ENCODE measurements at places on chromosomes 4 and X.

DNA sequence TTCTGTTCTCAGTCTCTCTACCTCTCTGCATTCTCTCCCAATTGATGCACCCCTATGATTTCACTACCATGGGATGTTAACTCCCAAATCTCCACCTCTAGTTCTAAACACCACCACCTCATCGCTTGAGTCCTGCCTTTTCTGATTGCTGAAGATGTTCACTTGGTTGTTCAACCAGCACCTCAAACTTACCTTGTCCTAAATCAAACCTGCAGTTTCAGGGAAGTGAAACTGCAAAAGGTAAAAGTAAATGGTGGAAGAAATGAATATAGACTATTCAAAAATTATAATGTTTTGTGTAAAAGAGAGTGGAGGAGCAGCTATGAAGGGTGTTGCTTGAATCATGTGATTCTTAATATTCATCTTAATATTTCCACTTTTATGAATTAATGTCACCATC is 91.0 kb downstream of the PDE5A start:
- no peak for DNase-seq

DNA sequence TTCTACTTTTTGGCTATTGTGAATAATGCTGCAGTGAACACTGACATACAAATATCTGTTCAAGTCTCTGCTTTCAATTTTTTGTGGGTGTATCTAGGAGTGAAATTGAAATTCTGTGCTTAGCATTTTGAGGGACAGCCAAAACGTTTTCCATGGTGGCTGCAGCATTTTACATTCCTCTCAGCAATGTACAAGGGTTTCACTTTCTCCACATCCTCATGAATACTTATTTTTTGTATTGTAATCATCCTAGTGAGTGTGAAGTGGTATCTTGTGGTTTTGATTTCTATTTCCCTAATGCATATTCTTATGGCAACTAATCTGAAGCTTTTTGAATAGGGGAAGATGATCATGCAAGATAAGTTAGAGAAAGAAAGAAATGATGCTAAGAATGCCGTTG is 40.3 kb downstream of the HSPA4L start:
- no peak for DNase-seq

DNA sequence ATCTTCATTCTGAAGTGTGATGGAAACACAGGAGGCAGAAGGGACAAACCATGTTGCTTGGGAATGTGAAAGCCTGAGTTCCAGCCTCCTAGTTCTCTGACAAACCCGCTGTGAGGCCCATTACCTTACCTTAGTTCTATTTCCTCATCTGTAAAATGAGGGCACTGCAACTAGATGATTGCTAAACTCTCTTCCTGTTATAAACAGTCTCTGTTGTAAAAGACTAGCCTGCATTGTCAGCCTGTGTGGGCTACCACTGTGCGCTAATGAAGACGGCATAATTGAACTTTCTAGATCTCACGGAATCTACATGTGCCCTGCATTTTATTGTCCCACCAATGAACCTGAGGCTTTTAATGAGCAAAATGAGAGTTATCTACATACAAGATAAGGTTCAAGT is 147.2 kb downstream of the AFF2 start:
- peak; percentile 5 for DNase-seq

DNA sequence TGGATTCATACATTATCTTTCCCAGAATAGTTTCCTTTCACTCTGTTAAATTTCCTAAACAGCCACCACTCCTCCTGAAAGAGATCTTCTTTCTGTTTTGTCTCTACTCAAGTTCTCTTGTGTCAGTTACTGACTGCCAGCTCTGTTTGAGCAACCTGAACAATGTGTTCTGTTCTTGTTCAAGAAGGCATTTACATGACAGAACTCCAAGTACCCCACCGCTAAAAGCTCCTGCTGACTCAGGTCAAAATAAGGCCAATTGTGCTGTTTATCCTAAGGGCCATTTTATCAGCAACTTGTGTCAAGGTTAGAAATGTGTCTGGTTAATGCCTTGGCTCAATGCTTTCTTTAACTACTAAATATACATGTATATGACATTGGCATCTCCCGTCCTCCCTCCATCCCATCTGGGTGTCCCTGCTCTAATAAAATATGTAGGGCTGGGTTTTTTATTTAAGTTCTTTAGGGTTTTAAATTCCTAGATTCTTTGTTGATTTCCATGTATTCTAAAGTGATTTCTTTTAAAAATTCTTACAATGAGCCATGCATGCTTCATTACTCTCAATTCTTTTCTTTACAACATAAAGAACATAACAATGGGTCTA is 144.3 kb upstream of the PAQR3 start:
- no peak for DNase-seq

DNA sequence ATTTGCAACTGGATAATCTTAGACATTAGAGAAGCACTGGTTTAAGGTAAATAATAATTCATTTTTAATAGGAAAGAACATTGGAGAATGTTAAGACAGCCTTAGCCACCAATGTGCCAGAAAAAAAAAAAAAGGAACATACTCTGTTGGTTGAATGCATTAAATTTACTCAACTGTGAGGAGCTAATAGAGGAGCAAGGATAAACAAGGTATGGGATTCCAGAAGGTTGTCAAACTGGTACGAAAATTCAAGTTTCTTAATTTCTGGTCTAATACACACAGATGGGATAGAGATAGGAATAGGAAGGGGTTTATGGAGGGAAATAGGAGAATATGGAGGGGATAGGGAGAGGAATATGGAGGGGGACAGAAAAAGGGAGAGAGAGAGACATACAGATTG is 1096.6 kb downstream of the ARAP2 start:
- DNase-seq: no peak

DNA sequence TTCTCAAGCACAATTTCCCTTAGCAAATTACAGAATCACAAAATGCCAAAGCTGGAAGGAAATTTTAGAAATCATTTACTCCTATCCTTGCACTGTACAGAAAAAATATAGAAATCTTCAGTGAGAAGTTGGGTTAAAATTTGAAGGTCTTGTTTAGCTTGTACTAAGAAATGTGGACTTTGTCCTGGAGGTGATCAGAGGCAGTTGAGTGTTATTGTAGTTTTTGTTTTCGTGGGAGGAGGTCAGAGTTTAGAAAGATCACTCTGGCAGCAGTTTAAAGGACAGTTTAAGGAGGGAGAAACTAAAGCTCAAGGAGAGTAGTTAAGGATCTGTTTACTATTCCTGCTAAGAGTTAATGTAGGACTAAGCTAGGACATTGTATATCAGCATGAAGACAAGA is 54.4 kb upstream of the CXorf51B start:
- DNase-seq: no peak

GRCh38 chr4:90670183-90670582 is 543.0 kb downstream of the CCSER1 start:
- DNase-seq: no peak

- DNase-seq: no peak
These were observed 34.1 kb upstream of the MXD4 start for GRCh38 chr4:2295900-2296442.

GRCh38 chr4:71878376-71878775 is 94.5 kb upstream of the GC start:
- DNase-seq: no peak

GRCh38 chr4:244471-244870 is 60.8 kb downstream of the ZNF732 start:
- peak; percentile 68 for DNase-seq

DNA sequence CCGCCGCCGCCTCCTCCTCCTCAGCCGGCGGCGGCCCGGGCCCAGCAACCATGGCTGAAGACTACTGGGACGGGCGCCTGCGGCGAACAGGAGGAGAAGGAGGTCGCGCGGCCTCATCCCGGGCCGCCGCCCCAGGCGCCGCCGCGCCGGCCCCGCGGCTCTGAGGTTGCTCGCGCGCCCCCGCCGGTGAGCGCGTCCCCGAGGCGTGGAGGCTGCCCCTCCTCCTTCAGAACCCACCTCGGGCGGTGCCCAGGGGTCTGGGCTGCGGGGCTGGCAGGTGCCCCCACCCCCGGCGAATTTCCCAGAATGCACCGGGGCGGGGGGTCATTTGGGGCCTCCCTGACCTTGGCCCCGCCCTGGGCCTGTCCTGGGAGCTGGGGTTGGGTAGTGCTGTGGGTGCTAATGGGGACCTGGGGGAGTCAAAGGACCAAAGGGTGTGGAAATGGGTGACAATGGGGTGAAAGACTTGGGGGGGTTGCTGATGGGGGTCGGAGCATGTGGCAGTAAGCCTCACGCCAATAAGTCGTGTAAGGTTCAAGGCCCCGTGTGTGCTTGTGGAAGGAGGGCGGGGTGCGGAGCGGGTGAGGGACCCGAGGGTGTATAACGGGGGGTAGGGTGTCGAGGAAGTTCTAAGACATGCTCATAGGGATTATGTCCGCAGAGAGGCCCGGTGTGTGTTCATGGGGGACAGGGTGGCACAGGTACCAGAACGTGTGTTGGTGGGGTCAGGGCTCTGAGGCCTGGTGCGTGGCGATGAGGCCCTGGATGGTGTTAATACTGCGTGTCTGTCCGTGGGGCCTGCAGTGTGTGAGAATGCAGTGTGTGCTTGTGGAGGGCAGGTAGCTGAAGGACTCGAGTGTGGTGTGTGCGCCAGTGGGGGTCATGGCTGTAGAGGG is 687 bp downstream of the CDK16 start:
- DNase-seq: peak; percentile 60

DNA sequence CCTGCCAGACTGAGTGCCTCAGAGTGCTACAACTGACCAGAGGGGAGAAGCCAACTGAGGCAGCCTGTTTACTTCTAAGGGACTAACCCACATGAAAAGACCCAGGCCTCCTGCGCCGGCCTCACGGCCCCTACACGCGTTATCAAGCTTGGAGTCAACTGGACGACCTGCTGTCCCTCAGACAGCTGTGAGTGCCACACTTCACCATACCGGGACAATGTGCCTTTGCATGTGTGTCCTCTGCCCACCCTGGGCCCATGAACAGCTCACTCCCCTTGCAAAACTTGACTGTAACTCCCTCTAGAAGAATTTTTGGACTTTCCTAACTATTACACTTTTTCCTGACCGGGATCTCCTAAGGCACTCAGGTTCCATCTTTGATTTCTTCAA is 1.8 kb downstream of the NOP14 start:
- DNase-seq: peak; percentile 22

GRCh38 chr4:26020881-26021280 is 106.9 kb downstream of the SMIM20 start:
- no peak for DNase-seq

- peak; percentile 73 for DNase-seq
These were observed 10.5 kb downstream of the ACSL1 start for GRCh38 chr4:184815046-184815877.

DNA sequence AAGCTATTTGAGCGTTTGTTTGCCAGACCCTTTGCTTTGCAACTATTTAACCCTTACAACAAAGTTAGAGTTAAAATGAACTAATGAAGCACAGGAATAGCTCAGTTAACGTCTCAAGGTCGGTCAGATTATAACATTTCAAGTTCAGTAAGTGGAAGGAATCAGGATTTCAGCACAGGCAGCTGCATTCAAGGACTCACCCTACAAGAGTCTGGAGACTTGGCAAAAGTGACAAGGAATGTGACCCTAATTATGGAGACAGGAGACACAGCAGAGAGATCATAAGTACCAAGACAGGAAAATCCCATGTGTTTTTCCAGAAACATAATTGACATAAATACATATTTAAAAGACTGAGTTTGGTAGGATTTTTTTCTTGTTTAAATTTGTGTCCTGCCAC is 1481.7 kb downstream of the TECRL start:
- DNase-seq: no peak

- DNase-seq: peak; percentile 36
These were observed 66.2 kb downstream of the EGF start for GRCh38 chr4:109978704-109979454.

DNA sequence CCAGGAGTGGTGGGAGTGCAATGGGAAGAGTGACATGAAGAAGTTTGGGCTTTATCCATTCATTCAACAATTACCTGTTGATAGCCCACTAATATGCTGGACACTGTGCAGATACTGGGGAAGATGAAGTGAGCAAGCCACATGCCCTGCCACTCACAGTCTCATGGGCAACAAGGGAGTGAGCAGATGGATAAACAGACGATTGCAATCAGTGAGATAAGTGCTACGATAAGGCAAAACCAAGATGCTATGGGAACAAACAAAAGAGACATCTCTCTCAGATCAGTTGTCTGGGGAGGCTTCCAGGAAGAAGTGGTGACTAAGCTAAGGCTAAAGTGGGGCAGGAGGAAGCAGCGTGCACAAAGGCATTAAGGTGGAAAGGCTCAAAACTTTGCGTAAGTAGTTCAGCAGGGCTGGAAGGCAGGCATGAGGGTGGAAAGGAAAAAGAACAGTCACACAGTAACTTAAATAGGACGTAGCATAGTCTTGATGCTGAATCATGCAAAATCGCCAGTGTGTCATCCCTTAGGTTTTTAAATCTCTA is 31.7 kb downstream of the GAB3 start:
- peak; percentile 64 for DNase-seq

- no peak for DNase-seq
These were observed 21.5 kb upstream of the S100P start for GRCh38 chr4:6672131-6672530.

GRCh38 chr4:187235456-187236170 is 512.0 kb upstream of the FAT1 start:
- no peak for DNase-seq

- no peak for DNase-seq
These were observed 168.9 kb downstream of the GPAT3 start for GRCh38 chr4:83704786-83705185.

- DNase-seq: peak; percentile 37
These were observed 872 bp upstream of the TEC start for GRCh38 chr4:48270523-48270897.

DNA sequence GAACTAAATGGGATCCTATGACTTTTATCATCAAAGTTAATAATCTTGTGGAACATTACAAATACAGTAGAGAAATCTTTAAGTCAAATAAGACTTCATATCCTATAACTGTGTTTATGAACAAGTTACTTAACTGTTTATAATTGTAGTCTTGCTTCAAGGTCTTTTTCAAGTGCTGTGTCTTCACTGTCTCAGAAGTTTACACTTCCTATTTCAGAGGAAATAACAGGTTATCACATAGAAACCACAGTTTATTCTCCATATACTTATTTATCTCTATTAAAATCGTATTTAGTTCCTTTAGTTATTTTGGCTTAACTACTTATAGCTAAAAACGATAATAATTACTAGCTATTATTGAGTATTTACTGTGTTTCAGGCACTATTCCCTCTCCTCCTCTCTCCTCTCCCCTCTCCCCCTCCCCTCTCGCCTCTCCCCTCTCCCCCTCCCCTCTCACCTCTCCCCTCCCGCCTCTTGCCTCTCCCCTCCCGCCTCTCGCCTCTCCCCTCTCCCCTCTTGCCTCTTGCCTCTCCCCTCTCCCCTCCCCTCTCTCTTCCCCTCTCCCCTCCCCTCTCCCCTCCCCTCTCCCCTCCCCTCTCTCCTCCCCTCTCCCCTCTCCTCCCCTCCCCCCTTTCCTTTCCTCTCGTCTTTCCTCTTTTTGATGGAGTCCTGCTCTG is 63.7 kb downstream of the RBPJ start:
- DNase-seq: no peak

DNA sequence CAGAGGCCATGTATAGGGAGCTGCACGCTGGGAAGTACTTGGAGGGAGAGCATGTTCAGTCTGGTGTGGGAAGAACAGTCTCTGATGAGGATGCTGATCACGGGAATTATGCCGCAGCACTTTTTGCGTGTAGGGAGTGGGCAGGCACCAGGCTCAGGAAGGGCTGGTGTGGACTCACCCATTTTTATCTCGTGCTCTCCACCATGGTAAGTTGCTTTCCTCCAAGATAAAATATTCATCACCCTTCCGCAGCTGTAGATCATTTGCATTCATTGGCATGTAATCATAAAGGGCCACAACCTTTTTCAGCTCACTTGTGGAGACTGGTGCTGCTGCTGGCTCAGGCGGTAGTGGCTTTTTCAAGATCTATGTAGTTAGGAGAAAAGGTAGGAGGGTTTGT is 11.8 kb upstream of the TIMM8A start:
- no peak for DNase-seq

Measured in suppressor macrophage (primary cell).